SHP77 (cell line): ENCODE measurements at places on chromosomes 5 and 9.
A peak's percentile ranks its signal among the peaks of the same experiment; 100 is the strongest.

- DNase-seq, result no peak
Measured at GRCh38 chr9:138047469-138048040, 170.0 kb downstream of the CACNA1B start.

GRCh38 chr9:22216730-22217172 lies 207.6 kb upstream of the CDKN2B start:
- peak; percentile 47 for DNase-seq

- DNase-seq, result no peak
Measured at GRCh38 chr9:129225815-129226214, 47.8 kb upstream of the IER5L start.

DNA sequence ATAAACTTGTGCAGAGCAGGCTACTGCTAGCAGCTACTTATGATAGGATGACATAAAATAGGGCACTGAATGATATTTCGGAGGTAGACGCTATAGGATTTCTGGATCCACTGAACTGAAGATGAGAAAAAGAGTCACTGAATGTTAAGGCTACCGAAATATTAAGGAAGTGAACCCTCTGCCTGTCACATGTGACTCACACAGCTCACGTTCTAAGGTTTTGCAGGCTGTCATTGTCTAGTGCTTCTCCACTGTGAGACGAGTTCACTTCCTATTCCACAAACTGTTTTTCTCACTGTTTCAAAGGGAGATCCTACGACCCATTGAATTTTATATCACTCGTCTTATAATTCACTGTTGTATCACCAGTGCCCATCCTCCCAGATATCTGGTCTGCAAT lies 100.8 kb downstream of the CTNND2 start:
- DNase-seq, result no peak

DNA sequence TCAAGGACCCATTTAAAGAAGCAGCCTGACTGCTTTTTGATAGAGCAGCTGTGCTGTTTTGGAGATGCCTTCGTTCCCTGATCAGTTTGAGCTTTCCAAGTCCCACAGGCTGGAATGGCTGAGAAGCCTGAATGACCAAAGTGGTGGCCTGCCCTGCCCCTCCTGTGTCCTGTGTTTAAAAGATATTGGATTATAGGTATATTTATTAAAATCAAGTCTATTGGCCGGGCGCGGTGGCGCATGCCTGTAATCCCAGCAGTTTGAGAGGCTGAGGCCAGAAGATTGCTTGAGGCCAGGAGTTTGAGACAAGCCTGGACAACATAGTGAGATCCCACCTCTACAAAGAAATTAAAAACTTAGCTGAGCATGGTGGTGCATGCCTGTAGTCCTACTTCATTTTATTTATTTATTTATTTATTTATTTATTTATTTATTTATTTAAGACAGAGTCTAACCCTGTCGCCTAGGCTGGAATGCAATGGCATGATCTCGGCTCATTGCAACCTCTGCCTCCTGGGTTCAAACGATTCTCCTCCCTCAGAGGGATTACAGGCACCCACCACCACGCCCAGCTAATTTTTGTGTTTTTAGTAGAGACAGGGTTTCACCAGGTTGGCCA lies 87.7 kb downstream of the CACNA1B start:
- no peak for DNase-seq

DNA sequence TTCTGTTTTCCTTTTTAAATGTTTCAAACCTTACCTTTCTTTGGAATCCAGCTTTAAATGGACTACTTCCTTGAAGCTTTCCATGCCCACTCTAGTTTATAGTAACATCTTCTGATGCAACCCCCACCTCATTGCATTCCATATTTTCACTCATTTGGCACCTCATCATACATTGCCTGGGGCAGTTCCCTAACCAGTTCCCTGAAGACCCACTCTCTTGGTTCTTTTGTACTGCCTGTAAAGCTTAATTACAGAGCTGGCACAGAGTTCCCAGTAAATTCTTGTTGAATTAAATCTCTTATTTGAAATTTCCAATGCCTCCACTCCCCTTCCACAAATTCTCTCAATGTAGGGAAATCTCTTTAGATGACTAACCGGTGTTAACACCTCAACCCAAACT lies 257.2 kb downstream of the ARRDC3 start:
- no peak for DNase-seq

DNA sequence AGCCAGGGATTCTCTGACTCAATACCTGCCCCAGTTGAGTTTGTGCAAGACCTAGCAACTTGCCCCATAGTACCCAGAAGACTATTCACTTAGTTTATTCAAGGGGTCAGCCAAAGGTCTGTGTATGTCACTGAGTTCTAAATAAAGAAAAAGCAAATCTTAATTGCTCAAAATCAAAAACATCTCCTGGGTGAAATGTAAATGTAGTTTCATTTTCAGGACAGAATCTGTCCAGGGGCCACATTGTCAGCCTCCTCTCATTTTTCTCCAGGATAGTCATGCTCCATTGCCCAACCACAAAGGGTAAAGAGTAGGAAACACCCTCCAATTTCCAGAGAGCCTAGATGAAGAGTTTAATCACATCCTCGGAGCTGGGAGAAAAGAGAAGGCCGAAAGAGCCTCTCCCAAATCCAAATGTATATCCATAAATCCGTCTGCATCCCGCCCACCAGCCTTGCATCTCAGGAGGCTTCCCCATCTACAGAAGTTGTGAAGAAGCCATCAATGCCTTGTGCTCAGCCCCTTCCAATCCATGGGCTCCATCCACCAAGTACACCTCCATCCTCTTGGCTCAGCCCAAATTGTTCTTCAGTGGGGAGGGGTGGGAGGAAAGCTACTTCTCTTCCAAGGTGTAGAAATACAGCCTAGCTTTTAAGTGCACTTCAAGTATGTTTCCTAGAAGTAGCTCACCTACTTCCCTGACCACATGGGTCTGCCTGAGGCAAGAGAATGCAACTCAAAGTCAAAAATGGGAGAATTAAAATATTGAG lies 26.9 kb downstream of the ADAM19 start:
- DNase-seq, result no peak

GRCh38 chr5:82986404-82986803 lies 90.8 kb downstream of the TMEM167A start:
- DNase-seq, result no peak

- no peak for DNase-seq
Measured at GRCh38 chr5:68823301-68823700, 270.5 kb upstream of the SLC30A5 start.

- no peak for DNase-seq
Measured at GRCh38 chr5:171306166-171306565, 2.9 kb upstream of the TLX3 start.

GRCh38 chr5:10726179-10726912 lies 34.7 kb downstream of the DAP start:
- DNase-seq, result no peak

DNA sequence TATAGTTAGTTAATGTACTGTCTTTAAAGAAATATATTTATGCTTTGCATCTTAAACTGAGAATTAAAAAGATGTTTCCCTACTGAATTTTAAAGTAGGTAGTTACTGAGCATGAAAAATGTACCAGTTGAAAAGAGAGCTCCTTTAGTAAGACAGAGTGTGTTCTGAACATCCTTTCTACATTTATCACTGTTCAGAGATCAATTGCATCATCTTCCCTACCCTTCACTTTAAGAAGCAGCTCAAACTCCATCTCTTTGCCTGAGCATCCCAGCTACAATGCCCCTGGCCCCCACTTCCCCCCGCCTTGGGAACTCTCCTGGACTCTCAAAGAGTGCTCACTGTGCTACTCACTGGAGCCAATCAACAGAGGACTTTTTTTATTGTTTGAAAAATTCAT lies 164.7 kb downstream of the GNAQ start:
- no peak for DNase-seq

GRCh38 chr9:135116881-135117280 lies 29.4 kb downstream of the OLFM1 start:
- no peak for DNase-seq

DNA sequence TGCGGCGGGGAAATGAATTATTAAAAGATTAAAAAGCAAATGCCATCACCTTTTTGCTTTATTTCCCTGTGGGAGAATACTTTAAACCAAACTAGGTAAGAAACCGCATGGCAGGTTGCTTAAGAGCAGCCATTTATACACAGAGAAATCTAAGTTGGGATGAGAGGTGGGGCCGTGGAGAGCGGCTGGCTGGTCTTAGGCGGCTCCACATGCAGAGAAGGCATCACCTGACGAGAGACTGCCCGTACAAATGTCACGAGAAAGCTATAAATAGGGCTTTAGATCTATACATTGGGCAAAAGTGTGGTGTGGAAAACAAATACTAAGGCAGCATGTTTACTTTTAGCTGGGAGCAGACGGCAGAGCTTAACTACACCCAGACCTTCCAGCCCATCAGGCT lies 39.4 kb downstream of the MED27 start:
- DNase-seq, result peak; percentile 79

- DNase-seq, result no peak
Measured at GRCh38 chr9:73270967-73271721, 119.5 kb downstream of the ANXA1 start.

DNA sequence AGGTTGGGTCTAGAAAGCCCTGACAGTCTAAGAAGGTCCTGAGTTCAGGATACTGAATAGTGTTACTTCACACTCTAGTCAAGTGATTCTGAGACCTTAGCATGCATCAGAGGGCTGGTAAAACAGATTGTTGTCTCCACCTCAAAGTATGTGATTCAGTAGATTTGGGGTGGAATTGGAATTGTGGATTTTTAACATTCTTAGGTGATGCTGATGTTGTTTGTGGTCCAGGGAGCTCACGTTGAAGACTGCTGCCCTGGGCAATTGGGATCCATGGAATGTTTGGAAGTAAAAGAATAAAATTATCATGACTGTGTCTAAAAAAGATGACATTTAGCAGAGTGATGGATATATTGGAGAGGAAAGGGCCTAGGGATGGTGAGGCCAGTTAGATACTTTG lies 75.6 kb downstream of the VCAN start:
- DNase-seq, result no peak

DNA sequence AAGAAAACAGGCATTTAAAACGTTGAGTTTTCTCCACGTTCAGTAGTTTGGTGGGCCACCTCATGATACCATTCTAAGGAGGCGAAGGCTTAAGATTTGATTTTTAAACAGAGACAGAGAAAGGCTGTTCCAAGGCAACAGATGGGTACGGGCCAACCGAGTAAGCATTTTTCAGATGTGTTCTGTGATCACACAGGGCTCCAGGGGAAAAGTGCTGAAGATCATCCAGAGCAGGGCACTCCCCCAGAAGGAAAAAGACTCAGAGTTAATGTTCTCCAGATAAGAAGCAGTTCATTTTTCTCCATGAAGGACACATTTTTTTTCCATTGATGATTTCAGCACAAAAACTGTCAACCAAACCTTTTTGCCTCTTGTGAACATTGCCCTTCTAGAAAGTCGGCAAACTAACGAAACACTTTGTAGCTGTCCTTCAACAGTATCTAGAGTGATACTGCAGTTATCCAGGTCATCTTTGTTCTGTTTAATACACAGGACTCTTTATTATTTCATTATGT lies 138.7 kb downstream of the ALDH1A1 start:
- no peak for DNase-seq

DNA sequence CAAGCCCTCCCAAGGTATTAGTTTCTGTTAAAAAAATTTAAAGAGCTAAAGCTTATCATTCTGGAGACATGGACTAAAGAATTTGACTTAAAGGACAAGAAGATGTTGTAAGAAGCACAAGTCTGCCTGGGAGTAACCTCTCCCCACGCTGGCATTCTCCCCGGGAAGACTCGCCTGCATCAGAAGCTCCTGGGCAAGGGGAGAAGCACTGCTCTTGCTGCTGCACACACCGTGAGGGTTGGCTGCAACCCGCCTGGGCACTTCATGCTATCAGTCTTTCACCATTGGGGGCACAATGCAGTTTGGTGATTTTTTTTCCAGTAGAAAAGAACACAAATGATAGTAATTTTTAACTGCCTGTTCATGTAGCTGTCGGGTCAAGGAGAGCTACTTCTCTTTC lies 192.5 kb upstream of the PANK3 start:
- no peak for DNase-seq

DNA sequence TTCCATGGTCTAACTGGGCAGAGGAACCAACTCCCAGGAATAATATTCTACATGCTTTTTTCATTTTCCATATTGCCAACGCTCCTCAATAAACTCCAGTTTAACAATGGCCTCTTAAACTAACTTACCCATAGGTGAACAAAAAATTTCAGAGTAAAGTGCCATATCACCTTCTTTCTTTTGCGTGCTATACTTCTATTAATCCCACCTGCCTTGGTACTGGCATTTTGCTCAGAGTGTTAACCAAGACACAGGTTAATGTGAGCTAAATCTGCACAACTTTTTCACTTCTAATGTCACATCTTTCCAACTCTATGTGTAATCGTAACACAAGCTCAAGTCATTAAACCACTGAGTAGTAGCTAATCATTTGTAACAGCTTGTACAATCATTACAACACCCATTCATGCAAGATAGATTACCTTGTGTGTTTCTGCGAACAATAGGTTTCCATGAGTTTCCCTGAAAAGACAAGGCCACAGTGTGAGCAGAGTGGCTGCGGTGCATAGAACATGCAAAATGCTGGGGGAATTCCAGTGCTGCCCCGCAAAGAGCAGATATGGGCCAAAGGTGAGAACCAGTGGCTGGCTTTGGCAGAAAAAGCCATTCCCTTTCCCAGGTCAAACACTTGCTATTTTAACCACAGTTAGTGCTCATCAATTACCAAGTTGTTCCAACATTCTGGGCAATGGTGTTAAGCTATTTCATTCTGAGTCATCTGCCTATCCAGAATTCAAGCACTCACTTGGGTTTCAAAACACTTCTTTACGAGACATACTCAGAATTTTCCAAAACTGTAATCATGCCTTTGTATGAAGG lies 42.8 kb downstream of the TIMD4 start:
- DNase-seq, result no peak

DNA sequence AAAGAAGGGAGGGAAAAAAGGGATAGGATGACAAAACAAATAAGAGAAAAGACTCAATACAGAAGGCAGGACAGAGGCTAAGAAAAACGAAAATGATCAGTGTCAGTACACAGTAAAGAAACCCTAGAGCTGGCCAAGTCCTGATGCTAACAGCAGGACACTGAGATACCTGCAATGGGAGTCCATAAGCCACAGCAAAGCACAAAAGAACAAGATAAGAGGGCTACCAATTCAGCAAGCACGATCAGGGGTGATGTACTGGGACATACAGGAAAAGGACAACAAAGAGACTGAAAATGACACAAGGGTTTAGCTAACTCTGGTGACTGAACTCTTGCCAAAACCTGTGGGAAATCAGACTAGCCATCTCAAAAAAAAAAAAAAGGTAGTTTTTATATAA lies 1072.6 kb upstream of the COX7C start:
- no peak for DNase-seq

DNA sequence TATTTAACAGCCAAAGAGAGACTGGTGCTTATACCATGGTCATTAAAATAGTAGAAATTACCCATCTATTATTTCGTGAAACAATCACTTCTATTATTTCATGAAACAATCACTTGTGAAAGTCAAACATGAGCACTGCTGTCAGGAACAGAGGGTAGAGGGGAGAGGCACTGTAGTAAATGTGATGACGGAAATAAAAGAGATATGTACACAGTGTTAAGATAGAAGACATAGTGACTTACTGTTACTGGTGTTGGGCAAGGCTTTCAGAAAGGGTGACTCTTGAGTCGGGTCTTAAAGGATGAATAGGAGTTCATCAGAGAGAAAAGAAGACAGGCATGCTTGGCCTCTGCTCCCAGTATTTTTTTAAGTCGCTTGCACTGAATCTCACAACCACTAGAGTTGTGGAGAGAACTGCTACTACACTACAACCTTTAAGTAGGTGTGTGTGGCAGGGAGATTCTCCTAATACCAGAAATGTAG lies 162.6 kb upstream of the GNA14 start:
- no peak for DNase-seq

GRCh38 chr5:161544350-161544765 lies 2.2 kb downstream of the GABRB2 start:
- DNase-seq, result peak; percentile 71

GRCh38 chr5:133249593-133249992 lies 197.8 kb downstream of the HSPA4 start:
- DNase-seq, result no peak

GRCh38 chr9:89491694-89492093 lies 6.2 kb downstream of the SEMA4D start:
- no peak for DNase-seq
